ENCODE measurements at places on chromosomes 5 and 9.

- no peak for DNase-seq
Observed at GRCh38 chr5:73199671-73200070, 26.7 kb downstream of the TMEM174 start.

- no peak for DNase-seq
Observed at GRCh38 chr9:27933210-27934025, 360.1 kb upstream of the C9orf72 start.

- no peak for DNase-seq
Observed at GRCh38 chr5:100840789-100841188, 62.3 kb downstream of the ST8SIA4 start.

DNA sequence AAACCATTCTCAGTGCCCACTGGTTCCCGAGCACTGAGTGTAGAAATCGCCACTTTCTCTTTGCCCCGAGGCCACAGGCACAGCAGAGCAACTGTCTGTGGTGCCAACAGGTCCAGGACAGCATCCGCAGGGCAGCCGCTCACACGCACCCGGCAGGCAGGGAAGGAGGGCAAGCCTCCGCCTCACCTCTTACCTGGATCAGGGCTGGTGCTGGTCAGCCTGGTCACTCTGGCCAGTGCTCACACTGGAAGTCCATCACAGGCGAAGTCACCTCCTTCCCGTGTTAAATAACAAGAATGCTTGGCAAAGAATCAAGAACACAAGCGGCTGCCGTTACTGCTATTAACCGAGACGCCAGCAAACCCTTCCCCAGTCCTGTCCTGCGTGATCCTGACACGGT, 13.7 kb downstream of the DIPK1B start:
- no peak for DNase-seq

DNA sequence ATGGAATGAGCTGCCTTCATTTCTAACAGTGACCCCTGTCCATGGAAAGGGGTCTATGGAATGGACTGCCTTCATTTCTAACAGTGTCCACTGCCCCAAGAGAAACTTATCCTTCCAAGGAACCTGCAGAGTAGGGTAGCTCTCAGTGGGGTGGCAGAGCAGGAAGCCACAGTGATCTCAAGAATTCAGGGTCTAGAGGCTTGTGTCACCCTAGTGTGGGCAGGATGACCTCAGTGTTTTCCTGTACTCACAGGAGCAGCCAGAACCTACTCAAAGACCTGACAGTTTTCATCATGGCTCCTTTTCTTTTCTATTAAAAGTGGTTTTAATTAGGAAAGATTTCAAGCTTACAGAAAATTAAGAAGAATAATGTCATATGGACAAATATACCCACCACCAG, 27.5 kb downstream of the SEC61B start:
- DNase-seq = no peak

- DNase-seq = no peak
Observed at GRCh38 chr5:164593982-164594381, 1088.6 kb downstream of the MAT2B start.

All from head of caudate nucleus (tissue), 42 donors.